ENCODE measurements at places on chromosomes 12 and 14. TPM values are rescaled to one million over a fixed set of nuclear protein-coding genes. Genes with fewer than 3 reads are reported as not detected.

- no peak for DNase-seq
Observed at GRCh38 chr12:50249464-50250182, 33.7 kb downstream of the LIMA1 start.

GRCh38 chr12:1305063-1305434, 289.3 kb downstream of the FBXL14 start:
- DNase-seq, result no peak

TSPAN11 gene
- 17.5 TPM for total RNA-seq

DNA sequence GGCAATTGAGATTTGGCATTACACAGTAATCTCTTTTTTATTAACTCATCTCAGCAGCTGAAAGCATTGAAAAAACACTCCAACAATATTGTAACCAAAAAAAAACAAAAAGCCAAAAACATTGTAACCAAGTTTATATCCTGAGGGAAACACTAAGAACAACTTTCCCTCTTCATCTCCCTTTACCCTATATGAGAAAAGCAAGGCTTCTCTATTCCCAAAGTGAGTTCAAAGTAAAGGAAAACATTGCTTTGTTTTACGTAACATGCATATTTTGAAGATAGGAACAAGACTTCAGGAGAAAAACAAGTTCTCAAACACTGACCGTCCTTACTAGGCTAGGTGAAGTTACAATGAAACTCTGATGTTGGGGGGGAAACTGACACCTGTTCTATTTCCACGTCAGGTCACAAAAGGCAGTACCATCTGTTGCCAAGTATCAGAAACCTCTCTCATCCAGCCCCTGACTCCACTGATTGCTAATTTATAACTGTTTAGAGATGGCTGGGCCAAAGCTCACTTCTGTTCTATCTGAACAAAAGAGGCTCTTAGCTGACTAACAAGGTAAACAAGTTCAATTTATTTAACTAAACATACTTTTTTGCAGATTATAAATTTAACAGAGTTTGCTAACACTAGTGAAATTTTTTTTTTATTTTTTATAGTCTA, 67.9 kb upstream of the PLXNC1 start:
- no peak for DNase-seq

- no peak for DNase-seq
Observed at GRCh38 chr14:64760916-64761315, 56.7 kb downstream of the PLEKHG3 start.

DNA sequence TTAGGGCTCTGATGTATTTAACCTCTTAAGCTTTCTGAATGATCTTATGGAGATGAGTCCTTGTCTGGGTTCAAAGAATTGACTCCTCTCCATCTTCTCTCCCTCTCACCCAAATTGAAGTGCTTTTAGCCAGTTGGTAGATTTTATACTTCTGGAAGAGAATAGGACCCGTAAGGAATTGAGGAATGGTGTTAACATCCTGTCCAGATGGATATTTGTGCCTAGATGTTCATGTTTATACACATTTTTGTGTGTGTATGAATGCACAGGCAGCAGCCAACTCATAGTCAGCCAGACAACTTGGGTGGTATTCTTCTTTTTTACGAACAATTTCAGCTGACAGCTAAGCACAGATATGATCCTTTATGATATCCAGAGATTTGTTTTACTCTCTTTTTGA, 449.6 kb upstream of the RGS6 start:
- no peak for DNase-seq

- no peak for DNase-seq
Observed at GRCh38 chr12:76259660-76260389, 88.4 kb downstream of the BBS10 start.

DNA sequence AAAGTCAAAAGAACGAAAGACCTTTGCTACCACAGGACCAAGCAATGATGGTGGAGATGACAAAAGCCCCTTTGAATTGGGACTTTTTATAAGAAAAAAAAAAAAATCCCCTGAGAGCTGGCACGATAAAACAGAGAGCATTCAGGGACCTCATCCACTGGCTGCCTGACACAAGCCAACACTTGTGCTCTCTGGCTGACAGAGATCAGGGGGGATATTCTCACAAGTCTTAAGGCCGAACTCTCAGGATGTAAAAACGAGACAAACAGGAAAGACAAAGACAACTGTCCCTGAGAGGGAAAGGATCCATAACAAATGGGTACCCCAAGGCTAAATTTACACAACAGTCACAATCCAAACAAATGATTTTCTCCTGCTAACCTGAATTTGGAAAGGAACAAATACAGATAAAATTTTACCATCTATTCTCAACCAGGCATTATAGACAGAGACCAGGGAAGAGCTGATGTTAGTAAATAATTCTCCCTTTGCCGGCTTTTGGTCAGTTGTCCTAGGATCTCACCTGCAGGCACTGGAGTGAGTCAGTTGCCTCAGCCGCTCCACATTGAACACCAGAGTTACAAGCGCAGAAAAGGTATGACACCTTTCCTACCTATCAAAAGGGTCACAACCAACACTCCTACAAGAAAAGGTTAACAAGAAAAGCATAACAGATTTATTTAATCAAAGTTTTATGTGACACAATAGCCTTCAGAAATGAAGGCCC, 37.9 kb upstream of the GARIN6 start:
- no peak for DNase-seq

KLRK1 gene
- not detected for total RNA-seq

CIROP gene
- not detected for total RNA-seq

DNA sequence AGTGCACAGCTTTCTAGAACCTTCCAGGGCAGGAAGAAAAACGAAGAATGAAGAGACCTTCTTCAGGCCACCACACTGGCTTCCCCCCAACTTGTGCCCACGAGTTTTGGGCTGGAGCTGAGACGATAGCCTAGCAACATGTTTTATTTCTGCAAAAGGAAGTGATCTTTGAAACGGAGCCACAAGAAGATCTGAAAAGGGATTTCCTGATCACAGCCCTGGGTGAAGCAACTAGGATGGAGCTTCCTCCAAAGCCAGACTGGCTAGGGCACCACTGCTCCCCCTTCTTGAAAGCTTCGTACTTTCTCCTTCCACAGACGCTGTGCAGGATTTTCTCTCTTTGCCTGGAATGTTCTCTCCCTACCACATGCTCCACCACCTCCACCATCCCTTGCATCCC, 418.3 kb downstream of the MED13L start:
- DNase-seq, result no peak

EXOC3L4 gene
- 28.4 TPM for total RNA-seq

- DNase-seq, result no peak
Observed at GRCh38 chr12:65585648-65586602, 238.4 kb upstream of the HMGA2 start.

RPL36AL gene
- 149 TPM for total RNA-seq
